ENCODE measurements at places on chromosomes 4 and X. TPM values are rescaled to one million over a fixed set of nuclear protein-coding genes. Genes with fewer than 3 reads are reported as not detected.
A peak's percentile ranks its signal among the peaks of the same experiment; 100 is the strongest.

The FAM9C gene
- not detected for total RNA-seq

- no peak for DNase-seq
Observed at GRCh38 chr4:70768301-70768948, 46.7 kb downstream of the RUFY3 start.

- no peak for DNase-seq
Observed at GRCh38 chr4:5719350-5720055, 8.5 kb downstream of the EVC start.

The JCHAIN gene
- total RNA-seq = 12.3 TPM

DNA sequence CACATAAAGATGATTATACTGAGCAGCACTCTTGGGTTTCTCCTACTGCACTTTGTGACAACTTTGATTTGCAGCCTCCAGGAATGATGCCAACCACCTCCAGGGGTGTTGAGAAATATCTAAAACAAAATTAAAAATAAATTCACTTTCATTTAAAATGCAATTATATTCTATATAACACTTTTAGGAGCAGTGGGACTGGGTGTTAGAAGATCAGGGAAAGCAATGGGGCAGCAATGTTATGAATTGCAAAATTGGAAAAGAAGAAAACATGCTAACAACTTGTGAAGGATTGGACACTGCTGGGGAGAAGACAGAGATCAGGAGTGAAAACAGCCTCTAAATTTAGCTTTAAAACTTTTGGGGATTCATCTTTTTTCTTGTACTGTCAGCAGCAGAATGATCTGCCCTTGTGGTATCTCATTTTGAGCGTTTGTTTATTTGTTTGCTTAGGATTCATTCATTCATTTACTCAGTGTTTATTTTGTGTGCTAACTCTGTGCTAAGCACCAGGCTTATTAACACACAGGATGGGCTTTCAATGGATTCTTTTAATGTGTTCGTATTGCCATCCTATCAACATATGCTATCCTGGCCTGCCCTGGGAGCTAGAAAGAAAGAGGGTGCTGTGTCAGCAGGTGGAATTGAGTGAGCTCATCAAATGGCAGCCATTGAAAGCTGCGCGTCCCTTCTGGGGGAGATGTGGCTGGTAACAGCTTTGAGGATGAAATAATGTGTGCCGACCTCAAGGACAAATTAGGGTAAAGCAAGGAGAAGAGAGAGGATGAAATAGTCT lies 96.5 kb downstream of the FRMPD4 start:
- DNase-seq = no peak

GRCh38 chr4:143473334-143474126 lies 40.0 kb upstream of the SMARCA5 start:
- DNase-seq = no peak

The RPL39 gene
- 917 TPM for total RNA-seq

DNA sequence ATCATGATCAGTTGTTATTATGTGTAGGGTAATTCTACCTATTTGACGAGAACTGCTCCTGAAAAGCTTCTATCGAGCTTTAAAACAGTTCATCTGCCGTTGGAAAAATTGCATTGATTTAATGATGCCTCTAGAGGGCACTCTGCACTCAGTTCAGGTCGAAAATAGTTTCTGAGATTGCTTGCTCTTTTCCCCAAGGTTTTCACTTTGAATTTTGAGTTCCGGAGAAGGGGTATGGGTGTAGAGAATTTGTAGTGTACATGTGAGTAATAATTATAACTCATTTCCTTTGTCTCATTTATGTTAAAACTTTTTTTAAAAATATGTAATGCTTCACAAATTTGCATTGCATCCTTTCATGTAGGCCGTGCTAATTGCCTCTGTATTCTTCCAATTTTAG lies 28.4 kb upstream of the TNIP3 start:
- DNase-seq = no peak

The COX7B2 gene
- total RNA-seq = not detected

GRCh38 chrX:47218920-47219815 lies 687 bp downstream of the CDK16 start:
- no peak for DNase-seq

The DCAF12L2 gene
- 0.46 TPM for total RNA-seq

DNA sequence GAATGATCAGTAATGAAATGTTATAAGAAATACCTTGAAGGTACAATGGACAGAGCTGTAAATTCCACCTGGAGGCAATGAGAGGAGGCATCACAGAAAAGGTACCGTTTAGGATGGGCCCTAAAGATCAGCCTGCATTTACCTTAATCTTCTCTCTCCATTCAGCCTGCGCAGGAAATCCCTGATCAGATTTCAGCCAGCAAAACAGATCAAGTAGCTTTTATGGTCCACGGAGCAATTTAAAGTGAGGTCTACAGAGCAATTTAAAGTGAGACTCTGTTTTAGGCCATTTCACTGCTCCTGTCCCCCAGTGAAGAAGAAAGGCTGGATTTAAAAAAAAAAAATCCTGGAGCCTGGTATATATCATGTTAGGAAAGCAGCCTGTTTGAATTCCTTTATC lies 195.1 kb upstream of the VCX start:
- DNase-seq = no peak

- no peak for DNase-seq
Observed at GRCh38 chr4:6699388-6699787, 5.7 kb downstream of the S100P start.

DNA sequence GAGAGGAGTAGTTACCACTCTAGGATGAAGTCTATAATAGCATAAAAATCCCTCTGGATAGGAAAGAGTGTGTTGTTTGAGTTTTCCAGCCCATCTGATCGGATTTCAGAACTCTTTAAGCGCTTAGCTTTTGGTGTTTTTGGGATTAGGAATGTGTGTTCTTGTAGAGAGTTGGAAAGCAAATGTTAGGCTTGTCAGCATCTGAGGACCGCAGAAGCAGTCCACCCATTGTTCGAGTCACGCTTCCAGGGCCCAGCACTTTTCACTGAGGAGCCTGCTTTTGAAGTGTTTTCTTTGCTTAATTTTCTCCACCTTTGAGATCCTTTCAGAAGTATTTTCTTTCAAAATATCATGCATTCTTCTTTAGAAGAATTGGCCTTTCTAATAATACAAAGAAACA lies 306.2 kb downstream of the TENM3 start:
- no peak for DNase-seq

The MAP7D2 gene
- 5.2 TPM for total RNA-seq

GRCh38 chrX:153438532-153438931 lies 7.3 kb downstream of the TREX2 start:
- no peak for DNase-seq

- DNase-seq = no peak
Observed at GRCh38 chr4:142473960-142474338, 372.2 kb downstream of the INPP4B start.

- no peak for DNase-seq
Observed at GRCh38 chrX:8960957-8961468, 72.9 kb downstream of the FAM9B start.

The SLIT2 gene
- 19.1 TPM for total RNA-seq

GRCh38 chrX:130594453-130594916 lies 192.7 kb downstream of the RBMX2 start:
- DNase-seq = no peak

The TMPRSS11D gene
- total RNA-seq = not detected

DNA sequence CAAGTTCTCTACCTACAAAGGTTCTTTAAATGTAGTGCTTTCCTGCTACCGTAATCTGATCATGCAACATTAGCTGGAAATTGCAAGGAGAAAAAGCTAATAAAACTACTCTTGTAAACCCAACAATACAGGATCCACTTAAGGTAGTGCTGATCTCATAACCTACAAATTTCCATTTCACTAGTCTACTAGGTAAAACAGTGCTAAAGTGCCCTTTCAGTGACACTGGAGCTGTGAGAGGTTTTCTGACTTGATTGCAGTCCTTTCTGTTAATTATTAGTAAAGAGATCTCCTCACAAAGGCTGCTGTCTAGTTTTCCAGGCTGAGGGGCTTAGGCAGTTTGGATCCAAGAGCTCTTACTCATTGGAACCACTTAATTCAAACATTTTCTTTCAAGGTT lies 1118.7 kb downstream of the SH3BGRL start:
- DNase-seq = no peak

GRCh38 chr4:3501126-3501824 lies 30.9 kb downstream of the LRPAP1 start:
- no peak for DNase-seq

The ARX gene
- total RNA-seq = not detected

- DNase-seq = no peak
Observed at GRCh38 chr4:155952501-155952901, 1.2 kb downstream of the CTSO start.

GRCh38 chrX:40550066-40550465 lies 30.7 kb upstream of the ATP6AP2 start:
- no peak for DNase-seq

DNA sequence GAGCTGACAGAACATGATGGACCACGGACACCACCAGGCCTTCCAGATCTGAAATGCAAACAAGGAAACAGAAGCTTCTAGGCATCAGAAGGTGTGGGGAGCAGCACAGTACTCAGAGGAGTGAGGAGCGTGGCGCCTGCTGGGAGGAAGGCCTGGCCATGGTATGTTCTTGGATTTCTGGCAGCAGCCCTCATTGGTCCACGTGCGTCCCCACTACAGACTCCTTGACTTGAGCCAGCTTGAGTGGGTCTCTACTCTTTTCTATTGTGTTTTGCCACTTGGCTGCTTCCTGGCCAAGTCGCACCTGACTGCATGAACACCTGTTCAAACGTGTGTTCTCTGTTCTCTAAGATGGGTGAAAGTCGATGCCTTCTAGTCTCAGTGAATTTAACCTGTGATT lies 18.0 kb downstream of the ZNF275 start:
- no peak for DNase-seq

DNA sequence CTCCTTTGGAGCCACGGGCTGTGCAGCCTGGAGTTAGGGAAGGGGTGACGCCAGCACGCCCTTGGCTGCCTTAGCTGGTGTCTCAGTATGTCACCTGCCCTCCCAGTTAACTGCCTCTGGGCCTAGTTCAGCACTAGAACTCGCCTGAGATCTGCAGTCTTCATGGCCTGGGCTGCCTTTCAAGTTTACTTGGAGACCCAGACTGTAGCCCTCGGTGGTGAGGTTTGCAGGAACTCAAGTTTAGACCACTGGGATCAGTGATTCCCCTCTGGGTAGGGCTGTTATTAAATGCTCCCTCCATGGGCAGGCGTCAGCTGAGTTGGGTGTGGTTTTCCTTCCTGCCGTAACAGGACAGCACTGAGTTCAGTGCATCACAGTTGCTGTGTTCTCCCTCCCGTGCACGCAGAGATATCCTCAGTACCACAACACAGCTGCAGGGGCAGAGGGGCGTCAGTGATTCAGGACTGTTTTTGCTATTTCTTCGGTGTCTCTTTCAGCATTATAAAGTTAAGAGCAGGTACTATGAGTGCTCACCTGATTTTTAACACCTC lies 30.5 kb downstream of the PLAC8 start:
- no peak for DNase-seq

GRCh38 chrX:53685711-53686110 lies 808 bp downstream of the HUWE1 start:
- DNase-seq = no peak

- no peak for DNase-seq
Observed at GRCh38 chr4:122279670-122280069, 99.1 kb upstream of the ADAD1 start.

- no peak for DNase-seq
Observed at GRCh38 chrX:154059729-154060245, 37.7 kb downstream of the MECP2 start.

The MOB1B gene
- total RNA-seq = 18.6 TPM

The WNK3 gene
- total RNA-seq = 6.2 TPM

The NLGN4X gene
- total RNA-seq = 3.6 TPM

DNA sequence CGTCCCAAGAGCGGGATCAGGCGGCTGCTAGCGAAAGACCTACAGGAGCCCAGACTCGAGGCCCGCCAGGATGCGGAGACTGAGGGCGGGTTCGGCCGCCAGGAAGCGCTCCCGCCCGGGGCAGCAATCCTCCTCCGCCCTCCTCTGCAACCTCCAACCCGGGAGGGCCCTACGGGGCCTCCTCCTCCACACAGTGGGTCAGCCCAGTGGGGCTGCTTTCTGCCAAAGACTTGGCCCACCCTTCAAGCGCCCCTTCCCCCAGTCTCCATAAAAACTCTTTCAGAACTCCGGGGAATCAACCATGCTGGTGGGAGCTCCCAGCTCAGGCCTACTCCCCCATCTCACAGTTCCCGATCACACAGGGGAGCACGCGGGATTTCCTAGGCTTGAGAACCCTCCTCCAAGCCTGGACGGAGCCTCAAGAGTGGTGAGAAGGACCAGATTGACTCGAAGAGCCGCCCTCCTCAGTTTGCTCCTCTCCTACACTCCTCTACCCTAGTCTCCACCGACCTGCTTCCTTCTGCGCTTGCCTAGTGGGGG lies 77.5 kb downstream of the RLIM start:
- no peak for DNase-seq

DNA sequence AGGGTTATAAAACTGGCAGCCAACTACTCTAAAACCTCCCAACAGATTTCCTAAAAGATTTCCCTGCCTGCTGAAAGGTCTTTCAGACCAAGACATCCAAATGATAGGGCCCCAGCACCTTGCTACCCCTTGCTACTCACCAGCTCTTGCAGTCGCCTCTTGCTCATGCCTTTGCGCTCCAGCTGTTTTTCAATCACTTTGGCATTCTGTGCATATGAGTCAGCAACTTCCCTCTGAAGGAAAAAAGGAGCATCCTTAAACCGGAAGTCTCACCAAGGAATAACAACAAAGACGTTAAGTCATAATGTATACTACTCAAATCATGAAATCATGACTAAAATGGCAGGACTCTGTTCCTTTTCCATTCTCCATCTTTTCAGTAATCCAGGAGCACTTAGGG lies 24.0 kb downstream of the STEEP1 start:
- DNase-seq = no peak

- no peak for DNase-seq
Observed at GRCh38 chrX:139892512-139892911, 40.3 kb downstream of the ATP11C start.

DNA sequence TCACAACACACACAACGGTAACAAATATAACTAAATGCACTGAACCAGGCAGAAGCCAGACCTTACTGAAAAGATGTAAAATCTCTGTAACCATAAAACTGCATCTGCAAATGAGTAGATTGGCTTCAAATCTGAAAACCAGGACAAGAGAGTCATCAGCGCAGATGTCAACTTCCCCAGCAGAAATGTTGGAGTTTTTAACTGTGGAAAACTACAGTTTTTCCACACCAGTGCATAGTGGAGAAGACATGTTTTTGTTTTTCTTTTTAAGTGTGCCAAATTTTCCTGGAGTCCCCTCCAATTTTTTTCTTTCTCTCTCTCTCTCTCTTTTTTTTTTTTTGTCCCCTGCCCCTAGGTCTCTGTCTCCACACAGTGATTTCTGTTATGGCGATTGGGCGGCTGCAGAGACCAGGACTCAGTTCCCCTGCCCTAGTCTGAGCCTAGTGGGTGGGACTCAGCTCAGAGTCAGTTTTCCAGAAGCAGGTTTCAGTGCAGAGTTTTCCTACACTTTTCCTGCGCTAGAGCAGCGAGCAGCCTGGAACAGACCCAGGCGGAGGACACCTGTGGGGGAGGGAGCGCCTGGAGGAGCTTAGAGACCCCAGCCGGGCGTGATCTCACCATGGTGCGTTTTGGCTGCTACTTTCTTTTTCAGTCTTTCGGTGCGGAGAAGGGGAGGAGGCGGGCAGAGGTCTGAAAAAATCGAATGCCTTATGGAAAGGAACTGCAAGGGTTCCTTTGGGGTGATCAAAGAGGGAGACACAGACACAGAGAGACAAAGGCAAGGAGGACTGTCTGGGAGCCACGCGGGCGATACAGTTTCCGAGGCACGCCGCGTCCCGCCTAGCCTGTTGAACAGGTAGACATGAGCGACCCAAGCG lies at the start of gene GUCY1A1:
Gene GUCY1A1 (plus strand): TSS at position 505 of the 878 bp plus-strand sequence. CDS start 30,020 bp downstream, outside the sequence.
- DNase-seq = peak; percentile 34

GRCh38 chrX:113001836-113002235 lies 161.2 kb upstream of the AMOT start:
- DNase-seq = no peak

GRCh38 chr4:91830681-91831395 lies 472.9 kb upstream of the GRID2 start:
- DNase-seq = no peak
